Astrocyte of the hippocampus (primary cell): ENCODE measurements at places on chromosomes 7 and 10.
A peak's percentile ranks its signal among the peaks of the same experiment; 100 is the strongest.

DNA sequence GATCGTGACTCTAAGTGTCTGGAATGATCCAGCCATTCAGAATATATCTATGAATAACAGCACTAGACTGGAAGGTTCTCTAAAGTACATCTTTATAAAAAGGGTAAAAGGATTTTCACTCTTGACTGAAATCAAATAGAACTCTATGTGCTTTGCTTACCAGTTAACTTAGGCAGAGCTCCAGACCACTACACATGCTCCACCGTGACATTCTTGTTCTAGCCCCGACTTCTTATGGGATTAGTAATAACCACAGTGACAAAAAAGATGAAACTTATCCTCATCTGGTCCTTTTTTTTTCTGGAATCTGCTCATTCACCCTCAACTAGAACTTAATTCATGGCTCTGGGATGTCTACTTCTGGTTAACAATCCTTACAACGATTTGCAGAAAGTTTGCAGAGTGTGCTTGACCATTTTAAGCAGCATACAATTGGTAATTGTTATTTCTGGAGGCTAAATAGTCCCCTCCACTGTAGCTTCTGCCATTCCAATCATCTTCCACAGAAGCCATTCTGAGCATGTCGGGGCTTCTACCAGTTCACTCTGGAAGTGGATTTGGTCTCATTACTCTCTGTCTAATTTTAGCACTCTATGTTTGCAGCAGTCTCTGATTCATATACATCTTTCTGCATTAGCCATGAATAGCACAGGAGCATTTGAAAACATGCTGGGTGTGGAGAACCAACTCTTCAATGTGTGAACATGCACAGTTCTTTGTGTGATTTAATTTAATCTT, 163.7 kb upstream of the CDC14C start:
- DNase-seq: peak; percentile 91

- no peak for DNase-seq
These were observed 1.7 kb downstream of the PALS2 start for GRCh38 chr7:24574950-24575349.

DNA sequence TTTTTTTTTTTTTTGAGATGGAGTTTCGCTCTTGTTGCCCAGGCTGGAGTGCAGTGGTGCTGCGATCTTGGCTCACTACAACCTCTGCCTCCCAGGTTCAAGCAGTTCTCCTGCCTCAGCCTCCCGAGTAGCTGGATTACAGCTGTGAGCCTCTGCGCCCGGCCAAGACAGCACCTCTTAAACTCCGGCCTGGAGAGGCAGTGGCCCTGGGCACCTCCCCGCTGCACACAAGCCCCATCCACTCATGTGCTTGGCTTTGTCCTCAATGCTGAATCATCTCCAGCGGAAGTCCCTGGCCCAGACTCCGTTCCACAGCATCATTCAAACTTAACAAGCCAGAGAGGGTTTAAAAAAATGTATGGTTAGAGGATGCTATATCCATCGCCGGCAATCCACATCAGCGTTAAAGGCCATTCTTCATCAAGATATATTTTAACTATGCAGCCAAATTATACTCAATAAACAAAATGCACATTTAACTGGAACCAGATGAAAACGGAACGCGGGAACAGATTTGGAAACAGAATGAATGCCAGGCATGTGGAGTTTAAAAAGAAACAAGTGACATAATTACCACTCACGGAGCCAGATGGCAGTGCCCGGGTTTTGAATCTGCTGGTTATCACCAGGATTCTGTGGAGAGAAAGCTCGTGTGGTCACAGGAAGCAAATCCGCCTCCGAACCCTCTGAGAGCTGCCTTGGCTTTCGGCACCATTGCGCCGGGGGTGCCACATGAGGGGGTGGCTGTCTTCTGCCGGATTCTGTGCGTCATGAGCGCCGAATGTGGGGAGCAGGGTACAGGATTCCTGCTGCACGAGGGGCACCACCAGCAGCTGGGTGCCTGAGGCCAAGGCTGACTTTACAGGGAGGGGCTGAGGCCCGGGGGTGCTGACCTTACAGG, 45.6 kb upstream of the CFAP46 start:
- peak; percentile 90 for DNase-seq

DNA sequence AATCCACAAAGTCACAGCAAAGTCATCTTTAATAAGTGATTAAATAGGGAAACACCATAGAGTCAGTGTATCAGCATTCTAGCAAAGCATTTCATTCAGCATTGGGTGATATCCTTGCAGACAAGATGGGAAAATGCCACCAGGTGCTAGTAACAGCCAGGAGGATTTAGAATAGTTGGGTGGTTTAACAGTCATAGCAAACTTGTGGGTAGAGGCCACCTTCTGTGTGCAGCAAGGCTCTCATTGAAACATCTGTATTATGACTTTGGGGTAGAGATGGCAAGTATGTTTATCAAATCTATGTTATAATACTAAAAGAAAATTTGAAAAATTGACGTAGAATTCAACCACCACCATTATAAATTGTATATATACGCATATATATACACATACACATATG, 26.4 kb upstream of the ADO start:
- no peak for DNase-seq

DNA sequence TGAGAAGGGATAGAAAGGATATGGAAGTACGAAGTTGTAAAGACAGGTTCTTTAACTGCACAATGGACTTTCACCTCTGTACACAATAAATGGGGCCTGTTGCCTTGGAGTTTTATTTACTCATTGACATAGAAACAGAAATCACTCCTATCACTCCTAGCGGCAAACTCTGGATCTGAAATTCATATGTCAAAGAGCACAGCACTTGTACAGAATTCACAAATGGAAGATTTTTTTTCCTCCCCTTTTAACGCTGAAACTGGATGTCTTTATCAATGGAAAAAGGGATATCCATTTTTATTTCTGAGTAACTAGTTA, 18.2 kb downstream of the NT5C3A start:
- DNase-seq: no peak

DNA sequence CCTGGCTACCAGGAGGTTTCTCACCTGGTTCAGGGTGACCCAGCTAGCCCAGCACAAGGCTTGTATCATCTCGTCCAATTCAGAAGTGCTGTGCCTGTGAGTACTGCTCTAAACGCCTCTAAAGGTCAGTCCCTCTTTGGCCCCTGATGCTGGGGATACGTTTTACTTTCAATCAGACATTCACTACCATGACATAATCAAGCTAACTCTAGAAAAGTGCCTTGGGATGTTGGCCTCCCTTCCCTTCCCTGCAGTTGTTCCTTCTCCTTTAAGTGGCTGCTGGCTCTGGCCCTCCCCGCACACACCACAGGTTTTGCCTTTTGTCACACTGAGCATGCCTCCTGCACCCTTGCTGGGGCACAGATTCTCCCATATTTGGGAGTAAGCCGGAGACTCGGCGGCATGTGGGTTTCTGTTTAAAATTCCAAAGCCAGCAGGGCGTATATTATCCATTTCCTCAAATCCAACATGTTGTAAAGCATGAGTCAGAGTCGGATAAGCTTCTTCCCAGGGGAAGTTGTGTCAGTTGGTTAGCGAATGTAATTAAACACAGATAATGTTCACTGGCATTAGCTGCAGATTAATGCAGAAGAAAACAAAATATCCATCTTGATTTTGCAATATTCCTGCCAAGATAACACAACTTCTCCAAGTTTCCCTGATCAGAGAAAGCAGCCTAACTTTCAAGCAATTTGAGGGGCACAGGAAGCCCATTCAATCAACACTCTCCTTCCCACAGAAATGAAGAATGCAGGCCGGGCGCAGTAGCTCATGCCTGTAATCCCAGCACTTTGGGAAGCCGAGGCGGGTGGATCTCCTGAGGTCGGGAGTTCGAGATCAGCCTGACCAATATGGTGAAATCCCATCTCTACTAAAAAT, 31.8 kb upstream of the VCL start:
- peak; percentile 98 for DNase-seq

DNA sequence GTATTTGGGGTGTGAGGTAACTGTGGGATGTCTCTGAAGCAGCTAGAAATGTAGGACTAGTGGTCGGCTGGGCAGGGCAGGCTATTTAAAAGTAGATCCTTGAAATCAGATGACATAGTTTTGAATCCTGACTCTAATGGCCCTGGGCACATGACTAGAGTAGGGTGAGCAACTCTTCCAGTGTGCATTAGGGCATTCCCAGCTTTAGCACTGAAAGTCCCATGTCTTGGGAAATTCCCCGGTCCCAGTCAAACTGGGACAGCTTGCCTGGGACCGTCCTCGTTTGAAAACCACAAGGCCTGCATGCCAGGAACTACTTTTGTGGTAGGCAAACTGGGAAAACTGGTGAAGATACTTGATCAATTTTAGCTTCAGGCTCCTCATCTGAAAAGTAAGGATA, 255.3 kb downstream of the PTEN start:
- DNase-seq: no peak

GRCh38 chr10:50951365-50951764, 65.9 kb upstream of the A1CF start:
- DNase-seq: no peak

GRCh38 chr7:85866540-85866939, 679.7 kb upstream of the SEMA3D start:
- no peak for DNase-seq

DNA sequence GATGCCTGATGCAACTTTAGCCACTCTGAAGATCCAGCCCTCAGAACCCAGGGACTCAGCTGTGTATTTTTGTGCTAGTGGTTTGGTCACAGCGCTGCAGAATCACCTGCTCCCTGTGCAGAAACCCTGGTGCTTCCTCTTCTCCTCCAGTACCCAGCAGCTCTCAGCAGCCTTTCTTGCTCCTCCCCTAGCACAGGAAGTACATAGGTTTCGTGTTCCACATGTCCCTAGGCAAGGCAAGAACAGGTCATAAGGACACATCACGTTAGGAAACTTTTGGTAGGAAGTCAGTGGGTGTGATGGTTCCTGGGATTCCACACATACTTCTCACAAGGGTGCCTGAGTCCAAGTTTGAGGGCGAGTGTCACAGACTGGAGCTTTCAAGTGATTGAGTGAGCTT, 167.9 kb upstream of the PRSS1 start:
- no peak for DNase-seq

DNA sequence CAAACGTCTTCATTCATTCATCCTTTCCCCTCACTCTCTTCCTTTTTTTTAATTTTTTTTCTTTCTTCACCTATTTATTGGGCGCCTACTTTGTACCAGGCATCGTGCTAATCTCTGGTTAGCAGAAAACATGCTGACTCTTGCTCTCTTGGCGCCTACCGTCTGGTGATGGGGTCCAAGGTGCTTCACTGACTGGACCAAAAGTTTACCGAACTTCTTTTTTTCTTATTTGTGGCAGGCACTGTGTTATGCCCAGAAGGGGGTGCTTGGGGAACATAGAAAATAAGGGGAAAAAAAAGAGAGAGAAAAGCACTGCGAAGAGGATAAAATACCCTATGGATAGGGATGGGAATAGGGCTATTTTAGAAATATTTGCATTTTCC, 505 bp upstream of the FAM204A start:
- DNase-seq: no peak

DNA sequence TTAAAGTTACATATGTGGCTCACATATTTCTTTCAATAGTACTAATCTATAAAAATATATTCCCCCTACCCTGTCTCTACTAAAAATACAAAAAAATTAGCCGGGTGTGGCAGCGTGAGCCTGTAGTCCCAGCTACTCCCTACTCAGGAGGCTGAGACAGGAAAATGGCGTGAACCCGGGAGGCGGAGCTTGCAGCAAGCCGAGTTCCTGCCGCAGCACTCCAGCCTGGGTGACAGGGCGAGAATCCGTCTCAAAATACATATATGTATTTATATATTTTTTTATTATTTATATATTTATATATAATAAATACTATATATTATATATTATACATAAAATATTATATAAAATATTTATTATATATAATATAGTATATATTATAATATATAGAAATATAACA, 69.7 kb upstream of the GRM3 start:
- no peak for DNase-seq

GRCh38 chr7:64098-64915, 128.1 kb upstream of the FAM20C start:
- peak; percentile 89 for DNase-seq

DNA sequence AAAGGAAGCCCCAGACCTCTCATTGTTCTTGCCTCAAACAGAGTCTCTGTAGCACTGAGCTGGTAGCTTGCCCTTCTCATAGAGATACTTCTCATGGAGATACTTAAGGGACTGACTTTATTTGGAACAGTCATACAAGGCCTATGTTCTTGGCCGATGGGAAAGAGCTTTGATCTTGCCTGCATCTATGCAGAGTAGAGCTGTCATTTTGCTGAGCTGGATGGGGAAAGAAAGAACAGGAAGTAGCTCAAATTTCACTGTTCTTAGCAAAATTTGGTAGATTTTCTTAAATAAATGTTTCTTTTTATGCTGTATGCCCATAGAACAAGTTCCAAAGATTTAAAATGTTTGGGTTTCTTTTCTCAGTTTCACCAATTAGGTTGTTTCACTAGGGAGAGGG, 119.3 kb upstream of the SEC61G start:
- no peak for DNase-seq

DNA sequence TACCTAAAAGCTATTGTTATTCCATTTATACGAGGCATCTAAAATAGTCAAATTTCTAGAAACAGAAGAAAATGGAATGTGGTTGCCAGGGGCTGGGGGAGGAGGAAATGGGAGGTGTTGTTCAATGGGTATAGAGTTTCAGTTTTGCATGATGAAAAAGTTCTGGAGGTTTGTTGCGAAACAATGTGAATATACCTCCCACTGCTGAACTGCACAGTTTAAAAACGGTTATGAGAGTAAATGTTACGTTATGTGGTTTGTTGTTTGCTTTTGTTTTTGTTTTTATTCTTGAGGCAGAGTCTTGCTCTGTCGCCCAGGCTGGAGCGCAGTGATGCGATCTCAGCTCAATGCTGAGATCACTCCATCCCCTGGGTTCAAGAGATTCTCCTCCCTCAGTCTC, 64.9 kb upstream of the NRBF2 start:
- DNase-seq: no peak

DNA sequence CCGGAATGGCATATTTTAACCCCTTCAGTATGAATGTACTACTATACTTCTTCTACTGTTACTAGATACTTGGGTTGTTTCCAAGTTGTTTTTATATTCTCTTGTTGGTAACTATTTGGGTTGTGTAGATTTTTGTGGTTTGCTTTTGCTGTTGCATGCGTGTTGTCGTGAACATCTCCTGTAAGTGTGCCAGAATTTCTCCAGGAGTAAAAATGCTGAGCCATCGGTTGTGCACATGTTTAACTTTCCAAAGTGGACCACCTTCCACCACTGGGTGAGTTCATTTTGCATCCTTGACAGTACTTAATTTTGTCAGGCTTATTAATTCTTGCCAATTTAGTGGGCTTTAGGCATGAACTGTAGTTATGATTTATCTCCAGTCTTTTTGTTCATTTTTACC, 47.9 kb downstream of the CSGALNACT2 start:
- no peak for DNase-seq

- DNase-seq: no peak
These were observed 37.7 kb downstream of the CDK13 start for GRCh38 chr7:39987641-39988347.
